ENCODE measurements at places on chromosomes 2 and 18.

DNA sequence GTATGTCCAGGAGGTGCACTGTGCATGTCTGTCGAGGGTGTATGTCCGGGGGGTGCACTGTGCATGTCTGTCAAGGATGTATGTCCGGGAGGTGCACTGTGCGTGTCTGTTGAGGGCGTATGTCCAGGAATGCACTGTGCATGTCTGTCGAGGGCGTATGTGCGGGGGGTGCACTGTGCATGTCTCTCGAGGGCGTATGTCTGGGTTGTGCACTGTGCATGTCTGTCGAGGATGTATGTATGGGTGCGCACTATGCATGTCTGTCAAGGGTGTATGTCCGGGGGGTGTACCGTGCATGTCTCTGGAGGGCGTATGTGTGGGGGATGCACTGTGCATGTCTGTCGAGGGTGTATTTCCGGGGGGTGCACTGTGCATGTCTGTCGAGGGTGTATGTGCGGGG lies 249.3 kb upstream of the MYT1L start:
- DNase-seq = no peak

DNA sequence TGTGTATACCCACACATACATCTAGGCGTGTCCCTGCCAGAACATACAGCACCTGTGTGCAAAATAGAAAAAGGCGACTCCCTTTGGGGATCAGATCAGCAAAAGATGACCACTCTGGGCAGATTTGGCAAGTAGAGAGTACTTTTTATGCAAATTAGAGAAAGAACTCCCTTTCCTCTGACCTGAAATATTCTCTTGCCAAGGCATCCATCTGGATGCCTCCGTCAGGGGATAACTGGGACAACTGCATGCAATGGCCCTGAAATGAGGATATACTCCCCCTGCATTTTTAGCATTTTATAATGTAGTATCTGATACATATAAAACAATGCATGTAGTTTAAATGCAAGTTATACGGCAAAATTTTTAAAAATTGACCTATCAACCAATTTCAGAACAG lies 247.7 kb downstream of the ICOS start:
- no peak for DNase-seq

DNA sequence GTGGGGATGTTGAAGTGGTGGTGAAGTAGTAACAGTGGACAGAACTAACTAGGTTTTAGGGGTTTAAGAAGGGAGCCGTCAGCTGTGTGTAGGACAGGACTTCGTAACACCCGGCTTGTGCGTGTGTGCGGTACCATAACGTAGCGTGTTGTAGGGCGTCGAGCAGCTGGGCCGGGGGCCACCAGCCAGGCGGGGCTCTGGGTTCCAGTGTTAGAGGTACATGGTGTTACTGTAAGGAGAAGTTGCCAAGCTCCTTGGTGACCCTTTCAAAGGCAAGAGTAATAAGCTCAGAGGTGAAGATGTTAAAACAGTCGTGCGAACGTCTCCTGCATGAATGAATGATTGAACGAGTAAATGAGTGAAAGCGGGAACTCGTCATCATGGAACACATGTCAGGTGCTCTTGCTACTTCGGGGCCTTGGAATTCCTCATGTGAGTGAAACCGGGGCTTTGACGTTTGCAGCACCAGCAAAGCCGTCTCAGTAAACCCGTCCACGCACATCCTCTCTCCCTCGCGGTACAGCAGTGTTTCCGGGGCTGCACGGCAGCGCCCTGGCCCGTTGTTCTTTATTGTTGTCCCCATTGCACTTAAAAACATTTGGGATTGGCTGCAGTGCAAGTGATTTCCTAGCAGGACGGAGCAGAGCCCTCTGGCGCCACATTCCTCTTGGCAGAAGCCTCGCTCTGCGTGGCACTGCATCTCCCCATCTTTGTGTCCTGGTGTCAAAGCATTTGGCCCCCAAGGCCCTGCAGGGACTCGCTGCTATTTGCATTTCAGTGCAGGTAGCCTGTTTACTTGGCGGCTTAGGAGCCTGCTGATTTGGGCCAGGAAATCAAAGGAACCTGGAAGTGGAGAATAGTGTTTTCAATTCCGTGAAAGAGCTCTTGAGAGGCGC lies 115.0 kb downstream of the GBX2 start:
- DNase-seq = no peak

DNA sequence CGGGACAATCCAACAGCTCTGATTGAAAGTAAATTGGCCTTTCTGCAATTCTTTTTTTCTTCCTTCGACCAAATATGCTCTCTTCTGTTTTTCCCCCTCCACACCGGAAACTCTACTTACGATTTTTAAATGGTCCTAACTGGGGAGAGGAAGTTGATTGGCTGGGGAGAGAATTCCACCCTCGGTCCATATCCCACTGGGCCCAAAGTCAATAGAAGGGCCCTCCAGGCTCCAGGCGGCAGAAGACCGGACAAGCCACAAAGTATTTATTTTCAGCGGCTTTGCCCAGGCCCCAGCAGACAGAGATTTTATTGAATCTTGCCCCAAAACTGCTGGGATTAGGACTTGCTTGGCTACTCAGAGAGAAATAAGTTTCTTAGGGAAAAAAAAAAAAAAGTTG lies 37.1 kb upstream of the SMAD7 start:
- DNase-seq = no peak

DNA sequence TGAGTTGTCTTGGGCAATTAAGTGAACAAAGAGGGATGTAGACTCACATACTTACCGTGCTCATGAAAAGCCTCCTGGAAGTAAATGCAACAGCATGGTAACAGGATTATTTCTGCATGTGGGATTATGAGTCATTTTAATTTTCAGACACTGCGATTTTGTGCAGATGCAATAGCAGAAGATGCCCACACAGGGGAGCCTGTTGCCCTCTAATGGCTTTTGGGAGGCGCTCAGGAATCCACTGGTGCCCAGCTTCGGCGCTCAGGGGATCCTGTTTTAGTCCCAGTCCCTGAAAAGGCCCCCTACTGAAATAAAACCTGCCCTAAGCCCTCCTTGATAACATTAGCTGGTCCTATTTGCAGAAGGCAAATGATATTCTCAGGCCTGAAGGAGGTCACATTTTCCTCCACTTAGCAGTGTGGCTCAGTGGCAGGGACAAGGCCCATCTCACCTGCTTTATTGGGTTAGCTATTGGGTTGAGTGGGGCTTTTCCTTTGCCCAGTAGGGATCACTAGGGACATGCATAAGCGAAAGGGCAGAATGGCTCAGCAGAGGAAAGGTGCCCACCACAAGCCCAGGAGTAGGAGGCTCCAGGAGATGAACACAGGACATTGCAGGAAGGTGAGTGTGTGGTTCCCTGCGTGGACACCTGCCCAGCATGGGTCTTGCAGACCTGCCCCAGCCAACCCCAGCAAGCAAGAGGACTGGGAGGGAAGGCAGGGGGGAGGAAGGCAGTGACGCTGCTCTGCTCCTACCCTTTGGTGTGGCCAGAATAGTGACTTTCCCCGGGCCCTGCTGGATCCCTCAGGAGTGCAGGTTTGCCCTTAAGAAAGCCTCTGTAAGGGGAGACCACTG lies 26.5 kb upstream of the KCNS3 start:
- no peak for DNase-seq

DNA sequence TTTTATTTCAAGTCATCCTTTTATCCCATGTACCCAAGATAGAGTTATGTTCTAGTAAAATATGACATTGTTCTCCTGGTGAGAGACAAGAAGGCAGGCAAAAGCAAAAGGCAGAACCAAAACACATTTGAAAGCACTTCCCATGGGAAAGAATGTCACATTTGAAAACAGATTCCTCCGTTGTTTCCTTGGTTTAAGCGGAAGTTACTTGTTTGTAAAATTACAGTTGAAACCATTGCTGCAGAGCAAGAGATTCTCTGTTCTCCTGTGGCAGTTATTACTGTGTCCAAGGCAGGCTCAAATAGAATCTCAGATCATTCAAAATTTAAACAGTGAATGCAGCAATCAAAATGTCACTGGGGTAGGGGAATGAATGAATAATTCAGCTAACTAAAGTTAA lies 149.6 kb downstream of the MTCL1 start:
- no peak for DNase-seq

DNA sequence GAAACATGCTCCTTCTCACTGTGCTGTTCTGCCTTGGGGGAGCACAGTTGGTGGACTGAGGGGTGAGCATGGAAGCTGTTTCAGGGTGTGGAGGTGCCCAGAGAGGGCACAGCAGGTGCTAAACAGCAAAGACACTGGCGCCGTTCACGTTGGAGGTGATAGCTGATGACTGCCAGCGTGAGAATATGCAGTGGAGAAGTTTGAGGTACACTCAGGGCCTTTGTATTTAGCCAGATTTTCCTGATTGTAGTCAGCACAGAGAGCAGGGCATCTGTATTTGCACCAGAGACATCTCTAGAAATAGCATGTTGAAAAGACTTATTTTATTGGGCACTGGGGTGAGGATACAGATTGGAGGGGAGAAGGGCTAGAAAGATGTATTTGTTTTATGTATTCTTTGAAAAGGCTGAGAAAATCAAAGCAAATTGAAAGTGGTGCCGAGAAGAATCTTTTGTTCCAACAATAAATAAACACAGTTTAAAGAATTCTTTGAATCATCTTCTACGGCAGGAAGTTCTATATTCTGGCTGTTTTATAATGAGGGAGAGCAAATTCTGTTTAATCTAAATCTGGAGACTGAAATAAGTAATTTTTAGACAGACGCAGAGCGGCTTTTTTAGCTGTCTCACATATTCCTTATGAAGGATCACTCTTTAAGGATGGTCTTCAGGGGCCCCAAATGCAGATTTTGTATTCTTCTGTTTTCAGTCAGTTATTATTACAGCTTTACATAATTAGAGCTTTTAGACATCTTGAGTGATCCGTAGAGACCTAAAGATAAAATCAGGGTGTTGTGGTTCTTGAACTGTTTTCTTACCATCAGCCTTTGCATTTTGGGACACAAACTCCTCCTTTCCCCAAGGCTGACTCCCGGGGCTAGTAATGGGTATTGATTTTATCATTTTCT lies 7.1 kb downstream of the ZNF532 start:
- no peak for DNase-seq

DNA sequence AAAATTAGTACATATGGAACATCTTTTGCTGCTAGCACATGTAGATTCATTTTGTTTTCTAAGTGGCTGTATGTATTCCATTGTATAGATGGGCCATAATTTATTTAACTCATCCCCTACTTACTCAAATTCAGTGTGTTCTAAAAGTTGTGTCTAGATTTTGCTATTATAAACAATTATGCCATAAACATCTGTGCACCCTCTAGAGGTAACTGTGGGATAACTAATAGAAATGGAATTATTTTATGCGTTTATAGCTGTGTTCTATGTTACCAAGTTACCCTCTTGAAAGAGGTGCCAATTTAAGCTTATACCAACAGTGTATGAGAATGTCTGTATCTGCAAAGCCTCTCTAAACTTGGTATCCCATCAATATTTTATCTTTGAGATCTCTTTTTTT lies 100.4 kb downstream of the MMADHC start:
- DNase-seq = no peak

DNA sequence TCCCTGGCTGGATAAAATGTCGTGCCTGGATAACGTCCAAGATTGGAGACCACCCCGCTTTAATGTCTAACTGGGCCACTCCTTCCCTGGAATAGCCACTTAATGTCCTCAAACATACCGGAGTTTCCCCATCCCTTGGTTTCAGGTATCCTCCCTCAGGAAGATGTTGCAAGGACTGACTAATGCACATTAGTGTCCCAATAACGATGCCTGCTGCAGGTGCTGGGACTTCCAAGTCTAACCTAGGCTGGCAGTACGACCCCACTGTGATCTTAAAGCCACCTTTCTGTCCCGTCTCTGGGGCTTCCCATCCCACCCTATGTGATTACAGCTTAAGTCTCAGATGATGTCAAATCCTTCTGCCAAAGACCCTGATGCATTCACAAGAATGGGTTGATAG lies 1.1 kb upstream of the ATP6V1C2 start:
- DNase-seq = no peak

Measured in stimulated activated CD4-positive, alpha-beta T cell treated with anti-CD3 and anti-CD28 coated beads, Interleukin-1b, Interleukin-23, amount 100 ng/mL, for 4 hours (primary cell).